ENCODE measurements at places on chromosomes 2 and 18.

GRCh38 chr2:27095745-27096651 is 9.4 kb downstream of the KHK start:
- DNase-seq, result no peak

DNA sequence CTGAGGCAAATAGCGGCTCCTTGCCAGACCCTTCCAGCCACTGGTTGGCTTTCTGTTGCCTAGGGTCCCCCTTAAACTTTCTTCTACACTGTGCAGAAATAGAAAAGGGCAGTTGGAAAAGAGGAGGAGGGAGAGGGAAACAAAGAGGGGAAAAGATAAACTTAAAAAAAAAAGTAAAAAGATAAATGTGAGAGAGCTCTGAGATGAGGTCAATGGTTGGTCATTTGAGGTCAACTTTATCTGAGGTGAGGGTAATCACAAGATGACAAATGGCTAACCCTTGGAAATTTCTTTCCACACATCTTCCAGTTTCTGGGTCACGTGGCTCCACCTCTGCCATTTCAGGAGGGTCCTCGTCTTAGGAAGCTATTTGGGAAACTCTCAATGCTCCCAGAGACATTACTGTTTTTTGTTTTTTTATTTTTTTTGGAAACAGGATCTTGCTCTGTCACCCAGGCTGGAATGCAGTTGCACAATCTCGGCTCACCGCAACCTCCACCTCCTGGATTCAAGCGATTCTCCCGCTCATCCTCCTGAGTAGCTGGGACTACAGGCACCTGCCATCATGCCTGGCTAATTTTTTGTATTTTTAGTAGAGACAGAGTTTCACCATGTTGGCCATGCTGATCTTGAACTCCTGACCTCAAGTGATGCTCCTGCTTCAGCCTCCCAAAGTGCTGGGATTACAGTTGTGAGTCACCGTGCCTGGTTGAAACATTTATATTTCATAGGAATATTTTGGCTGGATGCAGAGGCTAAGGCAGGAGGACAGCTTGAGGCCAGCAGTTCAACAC is 199.9 kb downstream of the TGIF1 start:
- DNase-seq, result peak; percentile 65

DNA sequence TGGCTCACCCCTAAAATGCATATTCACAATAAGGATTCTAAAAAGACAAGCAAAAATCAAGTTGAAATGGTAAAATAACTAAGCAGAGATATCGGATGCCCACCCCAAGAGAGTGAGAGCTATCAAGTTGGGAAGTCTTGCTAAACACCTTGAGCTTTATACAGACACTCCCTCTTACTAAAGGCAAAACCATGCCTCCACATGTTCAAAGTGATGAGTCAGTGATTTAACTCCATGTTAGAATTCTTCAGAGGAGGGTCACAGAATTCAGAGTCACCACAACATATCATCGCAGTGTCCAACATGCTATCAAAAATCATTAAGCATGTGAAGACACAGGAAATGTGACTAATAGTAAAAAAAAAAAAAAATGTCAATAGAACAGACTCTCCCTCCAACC is 20.6 kb upstream of the ST8SIA3 start:
- no peak for DNase-seq

DNA sequence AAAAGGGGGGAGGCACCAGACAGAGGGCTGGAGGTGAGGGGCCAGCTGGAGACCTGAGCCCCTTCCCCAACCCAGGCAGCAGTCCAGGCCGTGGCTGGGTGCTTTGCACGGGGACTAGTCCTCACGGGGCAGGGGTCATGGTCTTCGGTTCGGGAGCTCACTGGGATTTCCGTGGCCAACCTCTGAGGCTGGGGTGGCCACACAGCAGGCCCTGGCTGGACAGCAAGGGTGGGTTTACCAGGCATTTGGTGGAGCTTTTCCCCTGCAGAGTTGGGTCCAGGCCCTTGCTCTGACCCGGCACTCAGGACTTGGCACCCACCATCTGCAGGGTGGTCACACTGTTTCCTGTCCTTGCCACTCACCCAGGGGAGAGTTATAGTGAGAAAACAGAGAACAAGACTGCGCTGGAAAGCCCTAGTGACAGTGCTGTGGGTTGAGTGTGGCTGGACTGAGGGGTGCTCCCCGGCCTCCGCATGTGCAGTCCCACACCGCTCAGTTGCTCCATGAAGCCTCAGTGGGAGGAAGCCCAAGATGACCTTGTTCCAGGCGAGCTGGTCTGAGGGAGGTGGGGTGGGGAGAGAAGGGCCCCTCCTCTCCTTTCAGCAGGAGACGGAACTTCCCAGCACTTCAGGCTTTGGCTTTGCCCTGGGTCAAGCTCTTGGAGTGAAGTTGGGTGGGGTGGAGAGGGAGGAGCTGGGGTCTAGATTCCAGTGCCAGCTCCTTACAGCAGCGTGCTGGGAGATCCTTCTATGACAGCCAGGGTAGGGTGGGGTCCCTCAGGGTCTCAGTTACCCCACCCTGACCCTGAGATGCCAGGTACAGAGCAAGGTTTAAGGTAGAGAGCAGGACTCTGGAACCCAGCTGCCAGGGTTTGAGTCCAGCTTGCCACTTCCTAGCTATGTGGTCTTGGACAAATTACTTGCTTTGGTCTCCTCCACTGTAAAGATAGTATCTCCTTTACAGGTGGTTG is 219.8 kb downstream of the DYSF start:
- no peak for DNase-seq

GRCh38 chr2:105917688-105918087 is 173.0 kb downstream of the NCK2 start:
- DNase-seq, result no peak

DNA sequence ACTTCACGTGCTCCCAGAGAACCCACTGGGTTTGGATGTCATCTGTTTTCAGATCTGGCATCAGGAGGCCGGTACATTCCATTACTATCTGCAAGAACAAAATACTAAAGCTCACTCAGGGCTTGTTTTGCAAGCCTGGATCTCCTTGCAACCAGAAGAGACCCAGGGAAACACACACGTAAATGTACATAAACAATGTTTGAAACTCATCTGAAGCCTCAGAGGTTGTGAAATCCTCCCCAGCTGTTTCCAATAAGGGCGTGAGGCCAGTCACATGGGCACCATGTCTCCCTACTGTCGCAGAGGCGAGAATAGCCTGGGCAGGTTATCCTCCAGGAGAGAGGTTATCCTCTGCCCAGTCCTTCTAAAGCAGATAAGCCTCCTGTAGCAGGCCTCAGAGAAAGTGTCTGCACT is 186.9 kb downstream of the GFPT1 start:
- no peak for DNase-seq
